ENCODE measurements at places on chromosomes 12 and 14.
A peak's percentile ranks its signal among the peaks of the same experiment; 100 is the strongest.

DNA sequence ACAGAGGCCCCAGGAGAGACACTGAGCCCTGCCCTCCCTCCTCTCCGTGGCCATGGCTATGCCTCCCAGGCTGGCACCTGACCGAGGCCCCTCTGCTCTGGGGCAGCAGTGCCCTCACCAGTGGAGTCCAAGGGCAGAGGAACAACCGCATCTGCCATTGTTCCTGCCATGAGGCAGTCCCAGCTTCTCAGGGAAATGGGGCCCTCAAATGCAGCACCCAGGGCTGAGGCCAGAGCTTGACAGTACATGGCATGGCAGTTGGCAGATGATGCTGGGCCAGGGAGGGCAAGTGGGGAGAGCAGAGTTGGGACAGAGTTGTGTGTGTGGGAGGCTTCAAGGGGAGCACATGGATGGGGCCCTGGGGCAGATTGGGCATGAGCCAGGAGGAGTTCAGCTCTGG lies 21.1 kb upstream of the KRT77 start:
- no peak for DNase-seq

DNA sequence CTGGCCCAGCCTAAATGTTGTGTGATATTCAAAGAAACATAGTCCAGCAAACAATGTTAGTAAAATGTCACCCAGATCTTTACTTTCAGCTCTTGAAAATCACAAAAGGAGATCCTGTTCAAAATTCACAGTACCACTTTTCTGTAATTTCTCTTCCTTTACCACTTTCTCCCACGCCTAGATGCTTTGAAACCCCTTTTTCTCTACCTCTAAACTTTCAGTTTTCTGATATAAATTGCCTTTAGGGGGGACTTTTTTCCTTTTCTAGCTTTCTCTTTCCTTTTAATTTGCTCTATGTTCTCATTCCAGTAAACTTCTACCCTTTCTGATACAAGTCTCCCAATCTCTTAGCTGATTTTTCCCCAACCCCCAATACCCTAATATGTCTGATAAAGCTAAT lies 101.8 kb downstream of the LMO3 start:
- no peak for DNase-seq

DNA sequence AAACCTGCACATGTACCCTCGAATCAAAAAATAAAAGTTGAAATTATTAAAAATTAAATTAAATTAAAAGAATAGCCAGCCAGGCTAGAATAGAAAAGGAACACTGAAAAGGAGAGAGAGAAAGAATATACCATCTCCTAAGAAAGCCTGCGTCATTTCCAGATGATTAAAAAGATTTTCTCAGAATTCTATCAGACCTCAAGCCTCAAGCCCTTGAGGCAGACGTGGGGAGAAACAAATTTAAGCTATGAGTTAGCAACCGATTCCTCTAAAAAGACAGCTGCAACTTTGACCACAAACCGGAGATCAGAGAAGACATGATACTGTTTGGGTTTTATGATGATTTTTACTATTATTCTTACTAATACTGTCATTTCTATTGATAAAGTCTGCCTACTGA lies 138.3 kb downstream of the KSR2 start:
- no peak for DNase-seq

GRCh38 chr12:117034249-117034648 lies 65.0 kb downstream of the TESC start:
- DNase-seq, result peak; percentile 11
